ENCODE measurements at places on chromosomes 12 and 14.
A peak's percentile ranks its signal among the peaks of the same experiment; 100 is the strongest.

DNA sequence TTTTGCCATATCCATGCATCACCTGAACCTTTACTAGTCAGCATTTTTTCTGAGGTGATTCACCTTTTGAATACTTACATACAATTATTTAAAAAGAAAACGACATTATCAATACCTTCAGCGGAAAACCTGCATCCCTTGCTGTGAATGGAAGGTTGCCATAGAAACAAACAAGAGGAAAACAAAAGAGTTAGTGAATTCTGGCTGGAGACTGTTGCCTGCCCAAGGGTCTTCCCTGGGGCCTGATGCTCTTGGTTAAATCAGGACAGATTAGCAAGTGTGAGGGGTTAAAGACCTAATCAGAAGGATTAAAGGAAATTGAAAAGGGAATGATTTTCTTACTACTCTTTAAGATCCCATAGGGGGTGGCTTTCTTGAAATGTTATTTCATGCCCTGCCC, 96.0 kb upstream of the WSCD2 start:
- DNase-seq = no peak

- no peak for DNase-seq
These were observed 10.7 kb downstream of the UBE3B start for GRCh38 chr12:109488051-109488665.

GRCh38 chr14:72881543-72881942, 12.4 kb downstream of the DPF3 start:
- DNase-seq = no peak

DNA sequence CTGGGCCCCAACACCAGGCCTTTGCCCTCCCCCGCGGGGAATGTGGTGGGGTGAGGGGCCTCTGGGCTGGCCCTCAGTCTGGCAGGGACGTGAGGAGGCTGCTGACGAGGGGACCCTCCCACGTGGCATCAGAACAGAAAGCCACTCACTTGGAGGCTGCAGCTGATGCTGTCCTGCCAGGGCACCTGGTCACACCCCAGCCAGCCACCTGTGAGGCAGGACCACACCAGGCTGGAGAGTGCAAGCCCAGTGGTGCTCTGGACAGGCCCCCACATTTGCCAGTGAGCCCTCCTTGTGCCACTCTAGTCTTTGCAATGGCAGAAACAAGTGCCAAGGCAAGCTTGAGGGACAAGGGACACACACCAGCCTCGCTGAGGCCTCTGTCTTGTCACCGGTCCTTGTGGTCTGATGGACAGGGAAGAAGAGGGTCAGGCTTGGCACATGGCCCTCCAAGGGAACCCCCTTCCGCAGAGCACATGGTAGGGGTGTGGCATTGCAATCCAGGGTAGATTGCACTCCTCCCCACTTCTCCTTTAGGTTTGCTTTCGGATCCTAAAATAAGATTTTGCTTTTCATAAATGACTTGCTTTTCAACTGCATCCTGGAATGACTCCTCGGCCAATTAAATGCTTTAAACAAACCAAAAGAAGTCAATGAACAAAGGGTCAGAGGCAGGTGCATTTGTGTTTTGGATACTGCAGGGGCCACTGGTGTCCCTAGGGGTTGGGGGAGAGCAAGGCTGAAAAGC, 53.7 kb downstream of the CCDC88C start:
- no peak for DNase-seq

GRCh38 chr12:642633-643474, 20.4 kb downstream of the NINJ2 start:
- peak; percentile 59 for DNase-seq

DNA sequence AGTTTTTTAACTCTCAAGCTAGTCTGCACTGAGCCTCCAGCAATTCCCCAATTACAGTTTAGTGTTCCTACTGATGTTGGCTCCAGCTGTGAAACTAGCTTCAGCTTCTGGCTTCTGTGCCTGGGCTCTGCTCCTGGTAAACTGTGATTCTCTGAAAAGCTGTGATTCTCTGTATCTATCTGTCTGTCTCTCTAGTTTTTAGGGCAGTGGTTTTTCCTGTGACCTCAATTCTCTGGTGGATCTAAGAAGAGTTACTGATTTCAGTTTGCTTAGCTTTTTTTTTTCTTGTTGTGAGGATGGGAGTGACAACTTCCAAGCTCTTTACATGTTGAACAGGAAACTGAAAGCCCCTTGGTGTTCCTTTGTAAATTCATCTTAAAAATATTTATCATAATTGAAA, 3.8 kb upstream of the HIF1A start:
- DNase-seq = no peak

GRCh38 chr12:119784673-119785072, 92.4 kb downstream of the CIT start:
- DNase-seq = no peak

- no peak for DNase-seq
These were observed 1030.3 kb downstream of the FSCB start for GRCh38 chr14:43476822-43477221.

GRCh38 chr12:68977909-68978610, 45.1 kb upstream of the CPM start:
- DNase-seq = no peak

- DNase-seq = no peak
These were observed 202.7 kb downstream of the FBXL14 start for GRCh38 chr12:1391722-1392121.

- no peak for DNase-seq
These were observed 214.5 kb upstream of the ATP2B1 start for GRCh38 chr12:89923091-89923490.

DNA sequence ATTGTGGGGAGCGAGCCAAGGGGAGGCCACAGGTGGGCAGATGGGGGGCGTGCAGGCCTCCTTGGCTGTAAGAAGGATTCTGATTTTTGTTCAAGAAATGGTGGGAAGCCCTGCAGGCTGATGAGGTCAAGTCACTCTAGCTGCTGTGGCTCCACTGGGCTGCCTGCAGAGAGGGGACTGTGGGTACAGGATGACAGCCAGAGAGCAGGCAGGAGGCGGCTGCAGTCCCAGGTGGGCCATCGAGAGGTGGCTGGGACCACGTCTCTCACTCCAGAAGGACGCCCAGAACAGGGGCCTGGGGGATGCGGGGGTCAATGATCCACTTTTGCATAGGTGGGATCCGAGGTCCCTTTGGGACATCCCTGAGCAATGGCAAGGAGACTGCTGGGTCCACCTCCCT, 9.1 kb downstream of the NCOR2 start:
- DNase-seq = no peak

GRCh38 chr12:131287938-131288764, 334.4 kb downstream of the ADGRD1 start:
- no peak for DNase-seq

DNA sequence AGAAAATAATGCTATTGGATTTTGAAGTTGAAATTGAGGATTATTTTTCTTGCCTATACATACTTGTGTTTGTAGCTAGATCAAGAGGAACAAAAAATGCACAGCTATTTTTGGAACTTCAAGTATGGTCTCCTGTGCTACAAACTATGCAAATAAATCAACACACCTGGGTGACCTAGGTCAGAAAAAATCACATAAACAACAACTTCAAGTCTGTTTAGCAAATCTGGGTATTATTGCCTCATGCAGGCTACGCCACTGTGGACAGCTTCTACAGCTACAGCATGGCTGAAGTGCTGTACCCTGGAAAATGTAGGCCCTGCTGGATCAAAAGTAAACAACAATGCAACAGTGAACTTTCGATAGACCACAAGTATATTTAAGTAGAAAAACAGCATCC, 87.5 kb downstream of the SLC6A15 start:
- no peak for DNase-seq

GRCh38 chr12:123134271-123134671, 16.6 kb downstream of the PITPNM2 start:
- no peak for DNase-seq

GRCh38 chr12:43861015-43861839, 25.3 kb downstream of the TMEM117 start:
- no peak for DNase-seq

- DNase-seq = no peak
These were observed 690.7 kb upstream of the TBX3 start for GRCh38 chr12:115374480-115375185.

DNA sequence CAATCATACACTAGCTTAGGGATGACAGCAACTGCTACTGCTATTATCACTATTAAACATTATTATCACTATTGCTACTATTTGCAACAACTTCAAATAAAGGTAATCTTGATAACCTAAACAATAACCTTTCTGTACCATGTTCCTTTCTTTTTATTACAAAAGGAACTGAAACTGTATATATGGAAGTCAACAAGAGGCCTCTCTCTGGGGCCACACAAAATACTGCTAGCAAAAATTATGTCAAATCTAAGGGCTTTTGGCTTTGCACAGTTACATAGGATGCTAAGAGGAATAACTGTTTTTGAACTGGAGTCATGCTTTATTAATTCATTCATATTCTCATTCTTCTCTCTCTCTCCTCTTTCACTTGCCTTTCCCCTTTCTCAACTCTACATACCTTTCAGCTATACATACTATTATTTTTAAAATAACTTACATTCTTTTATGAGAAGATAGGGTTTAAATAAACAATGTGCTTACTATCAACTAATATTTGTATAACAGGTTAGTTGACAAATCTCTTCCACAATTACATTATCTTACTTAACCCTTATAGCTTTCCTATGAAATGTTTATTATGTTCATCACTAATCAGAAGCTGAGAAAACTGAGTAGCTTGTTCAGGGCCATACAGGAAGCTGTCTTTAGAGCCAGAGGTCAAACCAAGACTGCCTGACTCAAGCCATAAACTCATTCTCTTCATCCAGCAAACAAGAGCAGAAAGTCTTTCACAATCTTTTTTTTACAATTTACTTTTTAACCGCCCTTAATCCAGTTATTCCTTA, 25.7 kb downstream of the SPTSSA start:
- DNase-seq = no peak

DNA sequence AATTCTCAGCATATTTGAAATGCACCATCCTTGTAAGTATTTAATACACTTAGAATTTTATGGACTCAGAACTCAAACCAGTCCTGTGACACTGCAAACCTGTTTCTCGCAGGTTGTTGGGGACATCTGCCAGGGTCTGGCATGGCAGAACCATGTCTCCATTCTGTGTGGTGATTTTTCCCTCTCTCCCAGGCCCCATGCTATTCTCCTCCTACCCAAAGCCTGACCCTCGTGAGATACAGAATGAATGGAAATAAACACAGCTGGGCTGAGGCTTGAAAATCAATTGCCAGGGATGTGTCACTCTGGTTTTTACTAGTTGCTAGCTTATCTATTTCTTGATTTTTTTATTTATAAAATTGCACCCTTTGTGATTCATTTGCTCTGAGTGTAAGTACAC, 19.8 kb downstream of the TPH2 start:
- DNase-seq = no peak

GRCh38 chr14:60164404-60164711, 840 bp downstream of the DHRS7 start:
- no peak for DNase-seq

GRCh38 chr14:20434701-20435581, 1.0 kb downstream of the KLHL33 start:
- DNase-seq = no peak

DNA sequence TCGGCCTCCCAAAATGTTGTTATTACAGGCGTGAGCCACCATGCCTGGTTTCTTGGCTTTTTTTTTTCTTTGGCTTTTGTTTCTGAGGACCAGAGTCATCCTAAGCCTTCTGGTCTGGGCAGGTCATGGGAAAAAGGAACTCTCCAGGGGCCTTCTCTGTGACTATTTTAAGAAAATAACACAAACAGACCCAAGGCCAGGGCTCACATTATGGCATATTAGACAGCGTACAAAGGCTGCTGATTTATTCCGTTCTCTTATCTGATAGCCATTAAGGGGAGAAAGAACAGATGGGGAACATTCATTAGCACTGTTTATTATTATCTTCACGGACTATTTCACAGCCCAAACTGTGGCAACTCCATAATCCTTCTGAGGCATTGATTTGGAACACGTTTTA, 28.8 kb upstream of the MANSC4 start:
- no peak for DNase-seq

- DNase-seq = no peak
These were observed 67.8 kb downstream of the PELI2 start for GRCh38 chr14:56185992-56186391.

- no peak for DNase-seq
These were observed 215.9 kb downstream of the CACNA1C start for GRCh38 chr12:2268471-2269286.

DNA sequence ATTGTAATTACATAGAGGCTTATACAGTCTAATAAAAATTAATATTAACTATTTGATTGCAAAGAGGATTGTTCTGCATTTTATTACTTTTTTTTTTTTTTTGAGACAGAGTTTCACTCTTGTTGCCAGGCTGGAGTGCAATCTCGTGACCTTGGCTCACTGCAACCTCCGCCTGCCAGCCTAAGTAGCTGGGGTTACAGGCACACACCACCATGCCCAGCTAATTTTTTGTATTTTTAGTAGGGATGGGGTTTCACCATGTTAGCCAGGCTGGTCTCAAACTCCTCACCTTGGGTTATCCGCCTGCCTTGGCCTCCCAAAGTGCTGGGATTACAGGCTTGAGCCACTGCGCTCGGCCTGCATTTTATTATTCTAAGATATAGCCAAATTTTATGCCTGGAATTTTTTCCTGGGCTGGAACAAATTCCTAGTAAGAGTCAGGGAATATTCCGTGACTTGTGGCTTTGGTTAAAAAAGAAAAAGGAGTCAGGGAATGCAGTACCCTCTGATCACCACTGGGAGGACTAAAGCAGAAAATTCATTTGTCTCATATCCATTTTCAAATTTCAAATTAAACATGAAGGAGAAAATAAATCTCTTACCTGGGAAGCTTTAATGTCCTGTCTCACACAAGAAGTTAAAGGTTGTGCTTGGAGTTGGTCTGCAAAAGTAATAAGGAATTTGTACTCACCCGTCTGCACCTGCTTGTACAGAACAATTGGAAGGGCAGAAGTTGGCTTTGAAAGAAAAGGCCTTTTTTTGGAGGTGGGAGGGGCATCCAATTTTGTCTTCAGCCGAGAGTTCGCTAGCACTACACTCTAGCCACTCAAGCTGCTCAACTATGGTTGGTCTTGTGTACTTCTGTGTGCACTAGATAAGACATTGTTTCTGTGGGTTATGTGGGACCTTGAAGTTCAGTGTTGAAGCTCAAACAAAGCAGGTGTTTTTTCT, 8.7 kb downstream of the MARK3 start:
- DNase-seq = no peak

DNA sequence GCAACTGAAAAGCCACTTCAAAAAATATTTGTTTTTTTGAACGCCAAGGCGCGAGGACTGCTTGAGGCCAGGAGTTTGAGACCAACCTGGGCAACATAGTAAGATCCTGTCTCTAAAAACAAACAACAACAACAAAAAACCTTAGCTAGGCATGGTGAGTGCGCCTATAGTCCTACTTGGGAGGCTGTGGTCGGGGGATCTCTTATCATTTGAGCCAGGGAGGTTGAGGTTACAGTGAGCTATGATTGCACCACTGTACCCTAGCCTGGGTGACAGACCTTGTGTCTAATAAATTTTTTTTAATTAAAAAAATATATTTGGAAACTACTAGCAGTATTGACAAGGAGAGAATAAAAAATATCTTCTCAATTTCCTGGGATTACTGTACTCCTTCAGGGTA, 113.1 kb downstream of the TRAFD1 start:
- DNase-seq = no peak

Data from stimulated activated CD4-positive, alpha-beta T cell treated with anti-CD3 and anti-CD28 coated beads, Interleukin-15, amount 100 ng/mL, for 1 hour (primary cell).